ENCODE measurements at places on chromosomes 13 and 19.

GRCh38 chr13:102978168-102978567, 88.0 kb downstream of the SLC10A2 start:
- DNase-seq = no peak

- peak; percentile 90 for DNase-seq
Observed at GRCh38 chr13:103883164-103883563, 816.9 kb upstream of the SLC10A2 start.

- no peak for DNase-seq
Observed at GRCh38 chr13:97125810-97126738, 96.1 kb upstream of the MBNL2 start.

GRCh38 chr13:45681113-45681512, 21.0 kb upstream of the CBY2 start:
- DNase-seq = peak; percentile 33

DNA sequence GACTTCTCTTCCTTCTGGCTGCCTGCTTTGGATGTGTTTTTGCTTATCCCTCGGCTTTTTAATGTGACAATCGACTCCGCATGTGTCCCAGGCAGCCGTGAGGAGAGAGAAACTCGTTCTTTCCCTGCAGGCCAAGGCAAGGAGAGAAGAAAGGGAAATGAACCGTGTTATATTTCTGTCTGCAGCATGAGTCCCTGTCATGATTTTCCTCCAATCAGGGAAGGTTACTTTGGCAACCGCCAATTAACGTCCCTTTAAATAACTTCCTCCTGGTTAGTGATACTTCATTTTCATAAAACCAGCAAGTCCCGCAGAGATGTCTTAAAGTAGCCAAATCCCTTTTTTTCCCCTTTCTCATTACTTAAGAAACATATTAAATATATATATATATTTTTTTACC, 42.6 kb downstream of the RFC3 start:
- DNase-seq = no peak

GRCh38 chr19:980133-980998, 3.8 kb upstream of the WDR18 start:
- DNase-seq = no peak

DNA sequence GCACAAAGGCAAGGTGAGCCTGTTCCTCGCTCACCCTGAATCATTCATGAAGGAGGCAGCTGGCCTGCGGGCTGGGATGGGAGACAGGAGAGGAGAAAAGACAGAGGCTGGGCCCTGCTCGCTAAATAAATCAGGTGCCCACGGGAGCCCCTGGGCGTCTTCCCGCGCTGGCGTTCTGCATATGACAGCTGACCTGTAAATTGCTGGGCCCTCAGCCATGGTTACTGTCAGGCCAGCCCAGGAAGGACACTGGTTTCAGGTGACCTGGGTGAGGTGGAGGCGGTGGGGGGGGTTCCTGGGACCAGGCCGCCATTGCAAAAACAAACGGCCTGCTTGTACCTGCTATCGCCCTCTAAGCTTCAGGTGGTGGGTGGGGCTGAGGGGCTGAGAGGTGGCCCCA, 3.4 kb upstream of the PTBP1 start:
- DNase-seq = no peak

DNA sequence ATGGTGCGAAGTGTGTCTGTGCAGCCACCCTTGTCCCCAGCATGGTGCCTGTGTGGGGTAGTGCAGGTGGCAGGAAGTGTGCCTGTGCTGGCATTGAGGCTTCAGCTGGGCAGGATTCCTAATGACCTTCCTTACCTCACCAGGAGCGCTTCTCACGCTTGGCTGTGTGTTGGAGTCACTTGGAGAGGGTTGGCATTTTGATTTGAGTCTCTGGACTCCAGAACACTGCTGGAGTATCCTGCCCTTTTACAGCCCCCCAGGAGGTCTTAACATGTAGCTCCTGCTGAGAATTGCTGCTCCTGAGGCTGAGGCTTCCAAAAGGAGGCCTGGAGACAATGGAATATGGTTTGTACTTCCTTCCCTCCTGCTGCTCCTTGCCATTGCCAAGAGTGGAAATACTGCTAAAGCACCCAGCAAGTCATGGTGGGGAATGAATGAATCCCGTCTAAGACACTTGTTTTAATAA, 87.1 kb downstream of the ARHGEF7 start:
- no peak for DNase-seq

GRCh38 chr19:55585658-55586339, 5.2 kb upstream of the ZNF579 start:
- no peak for DNase-seq

- no peak for DNase-seq
Observed at GRCh38 chr13:24675806-24676570, 4.2 kb upstream of the ATP12A start.

DNA sequence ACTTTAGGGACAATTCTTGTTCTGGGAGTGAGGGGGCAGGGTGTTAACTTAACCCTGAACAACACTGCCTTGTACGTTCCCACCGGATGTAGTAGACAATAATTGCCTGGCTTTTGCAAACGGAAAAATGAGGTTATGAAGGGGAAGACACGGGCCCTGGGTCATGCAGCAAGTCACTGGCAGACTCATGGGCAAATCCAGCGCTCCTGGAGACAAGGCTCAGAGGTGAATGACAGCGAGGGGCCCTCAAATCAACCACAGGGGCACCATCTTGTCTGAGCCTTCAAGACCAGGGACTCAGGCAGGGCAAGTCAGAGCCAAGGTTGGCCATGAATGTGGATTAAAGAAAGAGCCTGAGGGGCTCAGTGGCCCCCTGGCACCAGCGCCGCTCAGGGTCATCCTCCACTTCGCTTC, 2.8 kb downstream of the RASA3 start:
- DNase-seq = no peak

DNA sequence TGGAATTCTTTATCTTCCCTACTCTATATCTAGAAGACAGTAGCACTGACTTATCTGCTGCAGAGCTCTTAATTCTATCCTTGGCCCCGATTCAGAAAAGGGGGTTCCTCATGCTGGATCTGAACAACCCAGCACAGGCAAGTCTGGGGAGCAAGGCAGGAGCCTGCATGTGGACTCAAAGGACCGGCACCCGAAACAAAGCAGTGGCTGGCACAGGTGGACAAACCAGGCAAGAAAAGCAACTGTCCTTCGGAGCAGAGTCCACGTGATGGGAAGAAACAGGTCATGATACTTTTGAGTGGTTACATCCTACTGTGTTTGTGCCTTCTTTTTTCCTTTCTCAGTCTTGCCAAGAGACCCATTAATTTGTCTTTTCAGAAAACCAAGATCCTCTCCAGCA, 38.3 kb downstream of the GPR42 start:
- DNase-seq = no peak

- no peak for DNase-seq
Observed at GRCh38 chr13:113138792-113139551, 16.4 kb downstream of the F10 start.

- no peak for DNase-seq
Observed at GRCh38 chr13:44197791-44198770, 175.5 kb upstream of the SERP2 start.

DNA sequence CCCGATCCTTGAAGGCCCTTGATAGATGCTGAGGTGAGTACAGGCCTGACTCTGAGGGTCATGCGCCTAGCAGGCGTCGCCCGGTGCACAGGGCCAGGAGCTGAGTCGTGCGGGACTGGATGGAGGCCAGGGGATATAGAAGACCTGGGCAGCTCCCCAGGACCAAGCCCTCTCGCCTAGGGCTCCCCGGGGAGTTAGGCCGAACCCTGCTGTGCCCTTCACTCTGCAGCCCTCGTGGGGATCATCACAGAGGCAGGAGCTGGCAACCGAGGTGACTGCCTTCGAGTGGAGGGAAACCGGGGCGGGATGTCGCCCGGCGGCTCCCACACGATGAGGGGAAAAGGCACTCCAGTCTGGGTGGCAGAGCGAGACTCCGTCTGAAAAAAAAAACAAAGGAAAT, 11.7 kb downstream of the CSNK1G2 start:
- DNase-seq = no peak

DNA sequence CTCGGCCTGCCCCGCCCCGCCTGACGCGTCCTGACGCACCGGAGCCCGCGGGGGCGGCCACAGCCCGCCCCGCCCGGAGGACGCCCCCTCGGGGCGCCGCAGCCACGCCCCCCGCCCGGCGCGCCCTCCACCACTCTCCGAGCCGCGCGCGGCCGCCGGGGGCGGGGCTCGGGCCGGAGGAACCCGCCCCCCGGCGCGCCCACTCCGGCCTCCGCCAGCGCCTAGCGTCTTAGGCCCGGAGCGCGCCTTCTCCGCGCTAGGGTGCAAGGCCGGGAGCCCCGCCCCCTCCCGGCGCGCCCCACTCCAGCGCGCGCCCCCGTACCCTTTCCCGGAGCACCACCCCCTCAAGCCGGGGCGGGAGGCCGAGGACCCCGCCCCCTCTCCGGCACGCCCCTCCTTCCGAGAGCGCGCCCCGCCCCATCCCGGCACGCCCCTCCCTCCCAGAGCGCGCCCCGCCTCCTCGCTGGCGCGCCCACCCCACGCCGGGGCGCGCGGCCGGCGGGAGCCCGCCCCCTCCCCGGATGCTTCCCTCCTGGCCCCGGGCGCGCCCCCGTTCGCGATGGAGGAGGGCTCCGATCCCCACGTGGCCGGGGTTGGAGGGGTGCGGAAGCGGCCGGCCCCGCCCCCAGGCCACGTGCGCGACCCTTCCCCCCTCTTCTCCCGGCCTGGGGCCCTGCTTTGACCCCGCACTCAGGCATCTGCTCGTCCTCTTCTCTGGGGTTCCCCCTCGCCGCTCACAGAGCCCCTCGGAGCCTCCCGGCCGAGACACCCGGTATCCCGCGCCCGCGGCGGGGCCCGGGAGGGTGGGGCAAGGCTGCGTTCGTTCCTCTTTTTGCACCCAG, 480 bp upstream of the KLF16 start:
- no peak for DNase-seq

DNA sequence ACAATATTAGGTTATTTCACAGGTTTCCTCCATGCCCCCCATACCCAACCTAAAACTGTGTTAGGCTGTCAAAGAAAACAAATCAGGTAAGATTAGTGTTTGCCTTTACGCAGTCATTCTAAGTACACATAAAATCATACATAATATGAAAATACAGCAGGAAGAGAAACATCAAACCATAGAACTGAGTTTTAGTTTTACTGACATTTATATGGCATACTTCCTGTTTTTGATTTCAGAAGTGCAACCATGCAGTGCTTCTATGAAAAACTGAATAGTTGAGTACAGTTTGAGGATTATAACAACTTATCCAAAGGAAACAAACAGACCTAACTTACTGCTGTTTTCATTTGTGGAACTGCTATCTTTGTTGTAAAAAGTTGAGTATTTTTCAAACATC, 91.3 kb downstream of the KCNRG start:
- no peak for DNase-seq

GRCh38 chr19:54806516-54806838, 3.1 kb downstream of the KIR2DL4 start:
- no peak for DNase-seq

DNA sequence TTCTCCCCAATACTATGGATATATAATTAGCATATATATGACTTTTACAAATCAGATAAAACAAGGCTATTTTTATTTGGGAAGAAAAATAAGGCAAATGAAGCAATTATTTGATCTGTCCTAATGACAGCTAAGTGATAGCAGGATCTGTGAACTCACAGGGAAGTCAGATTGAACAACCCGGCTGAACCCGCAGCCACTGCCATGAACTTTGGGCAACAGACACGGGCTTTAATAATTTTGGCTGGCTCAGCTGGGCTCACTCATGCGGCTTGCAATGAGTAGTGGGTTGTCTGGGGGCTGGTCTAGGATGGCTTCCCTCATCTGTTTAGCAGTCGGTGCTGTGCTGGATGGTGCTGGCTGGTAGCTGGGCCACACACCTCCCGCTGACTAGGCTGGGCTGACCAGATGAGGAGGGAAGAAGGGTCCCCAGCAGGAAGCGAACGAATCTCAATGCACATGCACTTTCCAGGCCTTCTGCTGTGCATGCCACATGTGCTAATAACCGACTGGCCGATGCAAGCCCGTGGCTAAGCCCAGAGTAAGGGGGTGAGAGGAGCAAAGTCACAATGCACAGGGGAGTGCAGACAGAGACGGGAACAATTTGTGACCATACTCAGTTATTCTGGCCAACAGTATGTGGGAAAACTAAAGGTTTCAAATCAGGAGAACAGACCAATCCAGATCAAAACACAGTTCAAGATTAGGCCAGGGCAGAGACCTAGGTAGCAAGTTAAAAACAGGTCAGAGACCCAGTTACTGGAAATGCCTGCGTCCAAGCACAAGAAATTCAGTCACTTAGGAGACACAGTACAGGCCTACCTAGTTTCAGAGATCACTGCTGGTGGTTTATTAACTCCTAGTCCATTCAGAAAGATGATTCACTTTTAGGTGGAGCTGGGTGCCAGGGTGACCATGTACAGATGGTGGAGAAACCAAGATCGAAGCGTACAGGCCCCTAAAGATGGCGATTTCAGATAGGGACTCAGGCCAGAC, 22.3 kb downstream of the CRYL1 start:
- no peak for DNase-seq

DNA sequence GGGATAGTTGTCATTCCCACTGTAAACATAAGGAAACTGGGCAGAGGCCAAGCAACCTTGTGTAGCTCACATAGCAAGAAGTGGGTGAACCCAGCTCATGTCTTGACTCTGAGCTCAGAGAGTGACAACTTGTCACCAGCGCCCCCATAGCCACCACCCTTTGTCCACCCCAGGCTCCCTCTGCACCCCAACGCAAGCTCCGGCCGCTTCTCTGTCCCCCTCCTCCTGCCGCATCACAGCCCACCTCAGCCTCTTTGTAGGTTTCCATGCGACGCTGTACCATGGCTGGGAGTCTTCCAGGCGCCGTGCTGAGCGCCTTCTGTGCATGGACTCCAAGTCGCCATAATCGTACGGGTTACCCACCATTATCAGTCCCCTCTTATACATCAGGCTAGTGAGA, 3.3 kb downstream of the GP6 start:
- no peak for DNase-seq

- DNase-seq = no peak
Observed at GRCh38 chr13:89361909-89362308, 1690.7 kb downstream of the SLITRK5 start.

DNA sequence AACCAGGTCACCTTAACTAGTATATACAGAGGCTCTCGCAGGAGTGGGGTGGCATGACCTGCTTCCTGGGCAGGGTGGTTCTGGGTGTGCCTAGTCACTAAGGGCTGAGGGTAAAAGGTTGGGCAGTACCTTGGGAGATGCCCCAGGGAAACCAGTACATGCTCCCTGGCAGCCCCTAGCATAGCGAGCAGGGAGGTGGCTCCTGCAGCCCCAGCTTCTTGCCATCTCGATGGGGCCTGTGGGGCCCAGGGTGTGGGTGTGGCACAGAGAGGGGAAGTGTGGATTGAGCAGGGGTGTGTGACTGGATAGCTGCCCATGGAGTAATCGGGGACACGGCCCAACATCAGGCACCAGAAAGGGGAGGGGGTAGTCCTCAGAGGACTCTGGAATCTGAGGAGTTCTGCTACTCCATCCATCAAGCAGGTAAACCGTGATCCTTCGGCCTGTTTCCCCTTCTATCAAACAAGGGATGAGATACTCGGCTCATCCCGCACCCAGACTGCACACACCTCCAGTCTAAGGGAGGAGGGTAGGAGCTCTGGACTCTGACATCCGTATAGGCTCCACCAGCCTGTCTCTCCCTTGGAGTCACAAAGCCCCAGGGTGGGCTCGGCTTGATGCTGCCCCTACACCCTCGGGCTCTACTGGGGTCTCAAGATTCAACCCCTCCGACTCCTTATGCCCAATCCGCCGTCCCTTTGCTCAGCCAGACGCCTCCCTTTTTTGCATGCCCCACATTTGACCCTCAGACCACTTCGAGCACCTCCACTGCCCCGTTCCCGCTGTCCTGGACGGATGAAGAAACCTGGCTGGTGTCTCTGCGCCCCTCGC, 1.1 kb downstream of the ZBTB45 start:
- DNase-seq = no peak

- no peak for DNase-seq
Observed at GRCh38 chr13:93409001-93409400, 182.4 kb downstream of the GPC6 start.
